NCI-H446 treated with DMSO at 0.1 percent for 48 hours (cell line): ENCODE measurements at places on chromosomes 5 and 9.

- DNase-seq, result no peak
These were observed 294.6 kb upstream of the ACTBL2 start for GRCh38 chr5:57777174-57777581.

GRCh38 chr9:89442981-89443814, 54.7 kb downstream of the SEMA4D start:
- DNase-seq, result no peak

DNA sequence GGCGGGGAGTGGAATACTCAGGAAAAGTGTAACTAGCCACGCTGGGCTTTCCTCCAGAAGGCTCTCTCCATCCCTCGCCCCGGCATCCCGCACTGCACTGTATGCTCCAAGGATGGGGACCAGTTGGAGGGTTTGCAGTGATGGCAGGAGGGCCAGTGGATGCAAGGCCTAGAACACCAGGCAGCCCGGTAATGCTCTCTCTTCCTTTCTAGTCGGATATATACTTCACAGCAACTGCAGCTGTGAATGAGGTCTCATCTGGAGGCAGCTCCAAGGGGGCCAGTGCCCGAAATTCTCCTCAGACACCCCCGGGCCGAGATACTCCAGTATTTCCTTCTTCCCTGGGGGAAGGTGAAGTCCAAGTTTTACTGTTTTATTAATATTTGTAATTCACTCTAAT, 10.0 kb upstream of the SLC2A8 start:
- no peak for DNase-seq

DNA sequence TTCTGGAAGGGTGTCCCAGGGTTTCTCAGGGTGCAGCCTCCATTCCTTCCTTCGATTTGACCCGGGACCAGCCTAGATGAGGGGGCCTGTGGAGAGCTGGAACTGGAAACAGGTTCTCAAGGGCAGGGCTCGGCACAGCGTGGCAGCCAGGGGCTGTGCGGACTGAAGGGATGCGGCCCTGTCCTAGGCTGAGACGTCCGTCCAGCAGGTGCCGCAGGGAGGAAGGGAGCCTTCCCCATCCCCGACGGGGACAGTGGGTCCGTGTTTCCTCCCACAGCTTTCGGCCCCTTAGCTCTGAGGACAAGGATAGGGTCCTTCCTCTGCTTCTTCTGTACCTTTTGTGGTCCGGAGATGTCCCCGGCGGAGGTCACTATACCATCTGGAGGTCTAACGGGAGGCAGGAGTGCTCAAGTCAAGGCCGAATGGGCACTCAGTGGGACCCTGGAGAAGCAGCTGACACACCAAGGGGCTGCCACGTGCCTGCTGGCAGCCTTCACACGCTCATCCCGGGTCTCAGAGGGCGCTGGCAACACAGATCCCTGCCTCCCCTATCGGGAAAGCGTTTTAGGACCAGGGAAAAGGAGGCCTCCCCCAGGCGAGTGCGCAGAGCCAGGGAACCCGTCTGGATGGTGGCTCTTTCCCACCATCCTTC, 49.9 kb downstream of the USP20 start:
- no peak for DNase-seq

GRCh38 chr9:1198085-1198484, 147.9 kb downstream of the DMRT2 start:
- DNase-seq, result no peak

- no peak for DNase-seq
These were observed 121.7 kb downstream of the PTTG1 start for GRCh38 chr5:160543395-160543794.

DNA sequence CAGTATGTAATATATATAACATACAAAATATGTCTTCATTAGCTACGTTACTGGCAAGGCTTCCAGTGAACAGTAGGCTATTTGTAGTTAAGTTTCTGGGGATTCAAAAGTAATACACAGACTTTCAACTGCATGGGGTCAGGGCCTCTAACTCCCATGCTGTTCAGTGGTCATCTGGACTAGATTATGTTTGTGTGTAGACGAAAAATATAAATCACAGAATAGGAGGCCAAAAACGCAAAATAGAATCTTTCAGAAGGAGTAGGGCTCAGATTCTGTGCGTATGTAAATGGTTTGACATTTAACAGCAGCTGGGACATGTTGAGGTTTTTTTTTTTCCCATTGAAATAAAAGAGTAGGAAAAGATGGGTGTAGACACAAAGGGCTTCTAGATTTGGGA, 1048.7 kb upstream of the WWC1 start:
- no peak for DNase-seq

DNA sequence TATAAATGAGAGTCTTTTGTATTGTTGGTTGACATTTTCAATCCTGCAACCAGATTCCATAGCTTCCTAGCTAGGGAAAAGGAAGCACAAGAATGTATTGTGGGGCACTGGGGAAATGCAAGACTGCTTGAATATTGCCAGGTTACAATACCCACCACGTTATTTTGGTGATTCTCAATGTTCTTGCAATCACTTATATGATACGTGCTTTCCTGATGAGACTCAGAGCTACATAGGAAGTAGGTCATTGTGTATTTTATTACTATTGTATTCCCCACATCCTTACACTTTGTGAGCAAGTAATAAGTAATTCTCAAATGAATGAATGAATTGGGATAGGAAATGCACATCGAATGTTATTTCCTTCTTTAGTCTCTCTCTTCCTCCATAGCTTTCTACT, 217.1 kb upstream of the CD180 start:
- no peak for DNase-seq

GRCh38 chr9:136881691-136882108, 4.6 kb upstream of the TRAF2 start:
- no peak for DNase-seq

GRCh38 chr5:153629027-153629895, 138.8 kb downstream of the GRIA1 start:
- no peak for DNase-seq

- DNase-seq, result no peak
These were observed 296.9 kb downstream of the TLE4 start for GRCh38 chr9:79868567-79869189.

GRCh38 chr5:151184316-151185042, 26.9 kb upstream of the ANXA6 start:
- DNase-seq, result no peak

GRCh38 chr5:172439785-172440477, 14.4 kb downstream of the SH3PXD2B start:
- no peak for DNase-seq

- DNase-seq, result no peak
These were observed 346.4 kb upstream of the RIOK2 start for GRCh38 chr5:97529354-97529985.

DNA sequence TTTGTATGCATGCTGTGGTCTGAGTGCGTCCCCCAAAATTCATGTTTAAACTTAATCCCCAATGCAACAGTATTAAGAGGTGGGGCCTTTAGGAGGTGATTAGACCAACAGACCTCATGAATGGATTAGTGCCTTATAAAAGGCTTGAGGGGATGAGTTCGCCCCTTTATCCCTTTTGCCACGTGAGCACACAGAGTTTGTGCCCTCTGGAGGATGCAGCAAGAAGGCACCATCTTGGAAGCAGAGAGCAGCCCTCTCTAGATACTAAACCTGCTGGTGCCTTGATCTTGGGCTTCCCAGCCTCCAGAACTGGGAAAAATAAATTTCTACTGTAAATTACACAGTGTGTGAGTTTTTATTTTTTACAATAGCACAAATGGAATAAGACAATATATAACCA, 177.1 kb upstream of the SPRY4 start:
- no peak for DNase-seq

DNA sequence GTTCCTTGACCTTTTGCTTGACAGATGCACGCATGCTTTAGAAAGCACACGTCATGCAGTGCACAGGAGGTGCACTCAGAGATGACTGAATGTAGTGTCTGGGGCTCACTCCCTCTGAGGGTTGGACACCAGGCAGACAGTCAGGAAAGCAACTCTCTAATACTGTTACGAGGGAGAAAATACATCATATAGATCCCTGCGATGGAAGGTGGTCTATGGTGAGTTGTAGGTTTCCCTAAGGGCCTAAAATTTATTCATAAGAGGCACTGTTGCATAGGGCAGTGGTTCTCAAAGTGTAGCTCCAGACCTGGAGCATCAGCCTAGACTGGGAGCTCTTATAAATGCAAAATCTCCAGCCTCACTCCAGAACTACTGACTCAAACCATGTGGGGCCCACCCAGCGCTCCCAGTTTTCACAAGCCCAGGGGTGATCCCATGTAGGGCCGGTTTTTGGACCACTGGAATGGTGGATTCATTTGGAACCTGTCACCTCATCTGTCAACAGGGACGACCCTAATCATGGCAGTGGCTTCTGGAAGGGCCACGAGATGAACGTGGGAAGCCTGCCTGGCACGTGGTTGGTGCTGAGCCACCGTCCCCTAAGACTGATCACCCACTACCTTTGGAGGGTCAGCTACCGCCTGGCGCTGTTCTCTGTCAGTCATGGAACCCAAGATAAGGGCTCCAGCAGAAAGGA, 16.8 kb upstream of the PHF19 start:
- no peak for DNase-seq

DNA sequence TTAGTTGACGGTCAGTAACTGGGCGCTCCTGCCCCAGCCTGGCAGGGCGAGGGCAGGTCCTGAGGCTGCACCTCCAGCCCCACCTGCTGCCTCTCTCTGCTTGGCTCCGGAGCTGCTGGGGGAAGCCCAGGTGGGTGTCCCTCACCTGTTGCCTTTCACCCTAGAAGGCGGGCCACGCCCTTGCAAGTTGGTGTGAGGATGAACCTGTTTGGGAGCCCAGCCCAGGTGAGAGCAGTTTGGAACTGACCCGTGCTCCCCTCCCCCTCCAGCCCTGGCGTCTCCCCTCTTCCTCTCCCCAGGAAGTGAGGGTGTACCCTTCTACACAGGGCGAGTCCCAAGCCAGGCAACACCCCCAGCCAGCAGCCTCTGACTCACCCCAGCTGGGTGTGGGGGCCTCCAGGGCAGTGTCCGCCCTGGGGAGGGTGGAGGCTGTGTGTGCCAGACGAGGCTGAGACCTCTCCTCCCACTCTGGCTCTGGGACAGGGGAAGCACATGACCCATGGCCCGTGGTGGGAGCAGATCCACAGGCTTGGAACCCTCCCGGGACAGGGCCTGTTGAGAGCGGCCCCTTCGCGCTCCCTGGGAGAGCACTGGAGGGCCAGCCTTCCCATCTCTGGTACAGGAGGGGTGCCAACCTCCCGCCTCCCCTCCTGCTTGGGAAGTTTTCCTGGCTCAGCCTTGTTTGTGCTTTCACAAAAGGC, 10.4 kb downstream of the LRRC8A start:
- DNase-seq, result no peak

DNA sequence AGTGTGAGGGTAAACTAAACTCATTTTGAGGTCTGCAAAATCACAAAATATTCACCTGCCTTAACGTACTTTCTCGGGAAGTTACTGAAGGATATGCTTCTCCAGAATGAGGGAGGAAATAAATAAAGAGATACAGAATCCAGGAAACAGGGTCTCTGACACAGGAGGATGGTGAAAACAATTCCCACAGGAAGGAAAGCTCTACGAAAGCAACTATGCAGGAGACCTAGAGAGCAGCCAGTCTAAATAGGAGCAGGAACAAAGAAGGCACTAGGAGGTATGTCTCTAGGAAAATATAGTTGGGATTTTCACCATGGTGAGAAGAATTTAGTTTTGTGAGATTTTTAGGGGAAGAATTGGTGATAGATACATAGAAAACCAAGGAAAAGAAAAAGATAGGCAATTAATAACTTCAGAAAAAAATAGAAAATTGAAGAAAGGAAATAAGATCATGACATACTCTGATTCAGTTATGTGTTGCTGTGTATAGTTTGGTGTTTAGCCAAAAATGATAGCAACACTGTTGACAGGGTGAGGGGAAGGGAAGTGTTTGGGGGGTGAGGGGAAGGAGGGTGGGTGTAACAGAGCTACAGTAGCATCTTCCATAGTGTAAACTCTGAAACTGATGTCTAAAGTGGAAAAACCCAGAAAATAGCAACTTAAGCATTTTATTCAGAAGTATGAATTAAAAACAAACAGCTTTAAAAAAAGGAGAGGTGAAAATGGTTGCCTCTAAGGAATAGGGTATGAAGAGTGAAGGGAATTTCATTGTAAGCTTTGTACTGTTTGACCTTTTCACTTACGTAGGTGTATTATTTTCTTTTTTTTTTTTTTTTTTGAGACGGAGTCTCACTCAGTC, 9.8 kb downstream of the GPR21 start:
- no peak for DNase-seq

DNA sequence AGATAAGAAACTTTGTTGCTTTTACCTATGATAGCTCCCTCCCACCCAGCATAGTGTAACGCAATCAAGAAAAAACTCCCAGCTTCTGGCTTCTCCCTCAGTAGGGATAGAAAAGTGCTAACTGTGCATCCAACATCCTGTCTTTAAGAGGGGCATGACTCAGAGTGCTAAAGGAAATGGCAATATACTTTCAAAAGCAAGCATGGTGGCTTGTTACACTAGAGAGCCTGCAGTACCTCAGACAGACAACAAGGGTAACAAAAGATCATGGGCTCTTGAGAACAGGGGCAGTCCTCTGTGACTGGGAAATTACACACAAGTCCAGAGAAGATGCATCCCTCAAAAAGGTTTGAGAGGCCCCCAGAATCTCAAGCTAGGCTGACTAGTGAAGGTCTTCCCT, 37.8 kb downstream of the PRELID2 start:
- no peak for DNase-seq

DNA sequence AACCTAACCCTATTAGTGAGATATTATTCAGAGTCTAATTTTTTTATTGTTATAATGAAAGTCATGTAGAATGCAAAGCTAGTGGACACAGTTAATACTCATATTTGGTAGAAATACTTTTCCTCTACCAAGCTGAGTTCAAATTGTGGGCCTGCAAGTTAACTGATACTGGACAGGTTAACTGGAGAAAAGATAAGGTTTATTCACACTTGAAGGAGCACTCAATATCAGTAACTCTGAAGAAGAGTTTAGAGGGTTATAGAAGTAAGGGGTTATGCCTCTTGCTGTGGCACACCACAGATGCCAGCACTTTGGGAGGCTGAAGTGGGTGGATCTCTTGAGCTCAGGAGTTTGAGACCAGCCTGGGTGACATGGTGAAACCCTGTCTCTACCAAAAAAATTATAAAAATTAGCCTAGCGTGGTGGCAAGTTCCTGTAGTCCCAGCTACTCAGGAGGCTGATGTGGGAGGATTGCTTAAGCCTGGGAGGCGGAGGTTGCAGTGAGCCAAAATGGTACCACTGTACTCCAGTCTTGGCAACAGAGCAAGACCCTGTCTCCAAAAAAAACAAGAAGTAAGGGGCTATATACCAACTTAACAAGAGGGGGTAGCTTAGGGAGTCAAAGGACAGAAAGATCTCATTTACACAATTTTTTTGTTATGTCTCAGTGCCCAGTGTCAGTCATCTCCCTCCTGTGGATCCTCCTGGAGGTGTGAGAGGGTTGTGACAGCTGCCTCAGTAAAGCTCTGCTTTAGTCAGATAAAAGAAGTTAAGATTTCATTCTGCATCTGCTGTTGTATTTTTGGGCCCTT, 121.2 kb upstream of the GRHPR start:
- no peak for DNase-seq

GRCh38 chr5:439636-440035, 3.3 kb upstream of the EXOC3 start:
- no peak for DNase-seq
